Activated T-cell treated with anti-CD3 and anti-CD28 coated beads for 24 hours (primary cell): ENCODE measurements at places on chromosomes 5 and 9.

GRCh38 chr5:132277971-132278853, 16.0 kb upstream of the SLC22A4 start:
- no peak for DNase-seq

DNA sequence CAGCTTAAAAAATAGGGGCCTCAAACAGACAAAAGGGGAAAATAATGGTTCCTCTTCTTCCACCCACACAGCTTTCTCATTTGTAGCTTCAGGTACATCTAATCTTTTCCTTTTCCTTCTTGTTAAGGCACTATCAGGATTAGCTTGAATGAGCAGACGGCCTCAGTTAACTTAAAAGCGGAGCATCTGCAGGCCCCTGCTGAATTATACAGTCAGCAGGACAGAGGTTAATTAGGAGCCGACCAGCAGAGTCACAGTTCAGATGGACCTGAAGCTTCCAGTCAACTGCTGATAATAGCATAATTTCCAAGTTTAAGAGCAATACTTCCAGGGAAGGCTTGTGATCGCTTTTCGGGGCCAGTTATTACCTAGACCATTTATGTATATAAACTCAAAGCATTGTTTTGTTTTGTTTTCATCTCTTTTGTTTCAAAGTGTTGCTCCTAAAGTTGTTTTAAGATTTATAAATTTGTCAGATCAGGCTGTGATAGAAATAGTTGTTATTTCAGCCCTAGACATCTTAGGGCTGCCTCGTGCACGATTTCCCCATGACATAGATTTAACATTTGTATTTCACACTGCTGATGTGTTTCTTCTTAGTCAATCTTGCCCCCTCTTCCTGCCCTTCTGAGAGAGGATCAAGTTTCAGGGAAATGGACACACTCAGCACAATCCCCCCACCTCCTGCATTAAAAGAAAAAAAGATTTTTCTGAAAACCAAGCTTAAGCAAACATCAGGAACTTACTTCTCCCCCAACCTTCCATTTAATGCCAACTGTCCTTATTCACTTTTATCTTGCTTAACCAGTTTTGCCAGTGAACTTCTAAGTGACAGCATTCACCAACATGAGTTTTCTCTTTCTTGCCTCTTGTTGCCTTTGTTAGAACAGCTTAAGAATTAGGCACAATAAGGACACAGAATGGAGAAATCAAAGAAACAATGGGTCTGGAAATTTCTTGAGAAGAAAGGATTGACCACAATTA, 449.8 kb downstream of the ARHGEF28 start:
- DNase-seq, result no peak

DNA sequence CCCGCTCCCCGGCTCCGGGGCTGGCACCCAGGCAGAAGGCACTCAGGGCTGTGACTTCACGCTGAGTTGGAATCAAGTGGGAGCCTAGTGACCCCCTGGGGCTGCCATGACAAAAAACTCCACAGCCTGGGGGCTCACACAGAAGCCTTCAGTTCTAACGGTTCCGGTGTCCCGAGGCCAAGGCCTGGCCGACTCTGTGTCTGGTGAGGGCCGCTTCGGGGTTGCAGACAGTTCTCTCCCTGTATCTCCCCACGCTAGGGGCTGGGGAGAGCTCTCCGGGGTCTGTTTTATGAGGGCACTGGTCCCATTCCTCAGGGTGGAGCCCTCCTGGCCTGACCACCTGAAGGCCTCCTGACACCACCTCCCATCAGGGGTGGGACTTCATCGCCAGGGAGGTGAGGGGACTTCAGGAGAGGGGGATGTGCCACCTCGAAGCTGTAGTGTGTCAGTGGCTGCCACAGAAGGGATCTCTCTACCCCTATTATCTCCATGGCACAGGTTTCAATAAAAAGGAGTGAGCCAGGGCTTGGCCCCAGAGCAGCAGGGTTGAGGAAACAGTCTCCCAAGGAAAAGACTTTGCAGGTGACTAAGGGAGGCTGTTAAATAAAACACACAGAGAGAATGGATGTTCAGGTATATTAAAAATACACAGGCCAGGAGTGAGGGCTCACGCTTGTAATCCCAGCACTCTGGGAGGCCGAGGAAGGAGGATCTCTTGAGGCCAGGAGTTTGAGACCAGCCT, 1.5 kb upstream of the SLC6A3 start:
- no peak for DNase-seq

- no peak for DNase-seq
Measured at GRCh38 chr5:81269751-81270393, 31.5 kb upstream of the ZCCHC9 start.

DNA sequence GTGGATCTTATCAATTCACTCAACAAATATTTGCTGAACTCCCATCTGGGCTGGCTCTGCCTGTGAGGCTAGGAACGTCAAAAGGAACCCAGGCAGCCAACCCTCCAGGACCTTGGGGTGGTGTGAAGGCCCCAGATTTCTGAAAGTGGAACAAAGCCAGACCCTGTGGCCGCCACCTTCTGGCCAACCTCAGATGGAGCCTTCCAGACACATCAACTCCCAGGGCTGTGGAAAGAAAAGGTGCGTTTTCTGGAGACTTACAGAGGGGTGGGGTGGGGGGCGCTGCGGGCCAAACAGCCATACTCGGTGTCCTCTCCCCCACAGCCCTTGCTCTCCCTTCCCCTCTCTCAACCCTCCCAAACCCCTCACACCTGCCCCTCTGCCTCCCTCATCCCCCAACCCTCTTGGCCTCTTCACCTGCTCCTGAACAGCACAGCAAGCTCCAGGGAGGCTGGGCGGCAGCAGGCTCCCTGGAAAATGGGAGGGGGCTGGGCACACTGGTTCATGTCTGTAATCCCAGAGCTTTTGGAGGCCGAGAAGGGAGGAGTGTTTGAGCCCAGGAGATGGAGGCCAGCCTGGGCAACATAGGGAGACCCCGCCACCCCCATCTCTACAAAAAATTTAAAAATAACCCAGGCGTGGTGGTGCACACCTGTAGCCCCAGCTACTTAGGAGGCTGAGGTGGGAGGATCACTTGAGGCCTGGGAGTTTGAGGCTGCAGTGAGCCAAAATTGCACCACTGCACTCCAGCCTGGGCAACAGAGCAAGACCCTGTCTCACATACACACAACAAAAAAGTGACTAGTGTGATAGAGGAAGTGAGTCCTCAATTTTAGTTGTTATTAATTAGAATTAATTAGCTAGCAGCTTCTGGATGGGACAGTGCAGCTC, 45.0 kb upstream of the PRRC2B start:
- DNase-seq, result no peak

GRCh38 chr5:157530226-157530972, 45.2 kb downstream of the ADAM19 start:
- no peak for DNase-seq

- DNase-seq, result no peak
Measured at GRCh38 chr9:38747067-38747466, 27.1 kb upstream of the FAM240B start.

GRCh38 chr9:92762781-92763708, 1.6 kb downstream of the BICD2 start:
- no peak for DNase-seq

GRCh38 chr9:126156898-126157297, 169.7 kb upstream of the MVB12B start:
- no peak for DNase-seq

GRCh38 chr5:149053072-149053695, 9.7 kb downstream of the SH3TC2 start:
- no peak for DNase-seq

GRCh38 chr5:112628214-112628980, 109.3 kb upstream of the APC start:
- no peak for DNase-seq

- no peak for DNase-seq
Measured at GRCh38 chr9:132791699-132792240, 86.3 kb downstream of the AK8 start.

- DNase-seq, result no peak
Measured at GRCh38 chr9:33907347-33907746, 90.4 kb downstream of the UBE2R2 start.

DNA sequence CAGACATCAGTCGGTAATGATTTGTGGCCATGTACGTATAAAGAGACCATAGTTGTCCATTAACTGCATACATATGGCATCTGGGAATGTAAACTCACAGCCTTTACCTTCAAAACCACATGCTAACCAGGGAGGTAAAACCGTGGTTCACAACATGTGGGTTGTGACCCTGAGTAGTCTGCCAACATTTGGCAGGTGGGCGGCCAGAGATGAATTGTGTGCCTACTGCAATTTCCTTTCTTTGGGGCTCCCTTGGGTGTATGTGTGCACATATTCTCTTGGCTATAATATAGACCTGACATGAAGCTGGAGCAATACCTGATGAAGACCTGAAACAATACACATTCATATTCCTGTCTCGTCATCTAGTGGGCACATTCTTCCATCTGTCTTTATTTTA, 396.0 kb downstream of the MLLT3 start:
- no peak for DNase-seq

DNA sequence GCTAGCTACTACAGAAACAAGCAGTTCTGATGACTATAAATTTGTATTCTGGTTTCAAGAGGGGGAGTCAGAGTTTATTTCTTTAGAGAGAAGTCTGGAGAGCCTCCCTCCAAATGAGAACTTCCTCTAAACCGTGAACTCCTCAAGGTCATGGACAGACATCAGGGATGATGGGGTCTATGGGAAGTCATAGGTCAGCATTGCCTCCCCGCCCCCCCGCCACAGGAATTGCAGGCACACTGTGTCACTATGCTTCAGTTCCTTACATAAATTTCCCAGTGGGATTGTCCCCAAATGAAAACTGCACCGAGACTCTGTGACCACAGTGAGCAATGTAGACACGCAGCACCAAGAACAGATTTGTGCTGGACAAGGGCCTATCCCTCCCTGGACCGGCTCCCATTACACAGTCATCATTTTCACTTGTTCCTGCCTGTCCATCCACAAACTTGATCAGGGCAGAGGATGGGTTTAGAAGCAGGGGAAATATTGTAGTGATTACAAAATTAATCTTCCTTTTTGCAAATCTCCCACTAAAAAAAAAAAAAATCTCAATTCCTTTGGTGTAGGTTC, 300.3 kb downstream of the EFNA5 start:
- DNase-seq, result no peak

DNA sequence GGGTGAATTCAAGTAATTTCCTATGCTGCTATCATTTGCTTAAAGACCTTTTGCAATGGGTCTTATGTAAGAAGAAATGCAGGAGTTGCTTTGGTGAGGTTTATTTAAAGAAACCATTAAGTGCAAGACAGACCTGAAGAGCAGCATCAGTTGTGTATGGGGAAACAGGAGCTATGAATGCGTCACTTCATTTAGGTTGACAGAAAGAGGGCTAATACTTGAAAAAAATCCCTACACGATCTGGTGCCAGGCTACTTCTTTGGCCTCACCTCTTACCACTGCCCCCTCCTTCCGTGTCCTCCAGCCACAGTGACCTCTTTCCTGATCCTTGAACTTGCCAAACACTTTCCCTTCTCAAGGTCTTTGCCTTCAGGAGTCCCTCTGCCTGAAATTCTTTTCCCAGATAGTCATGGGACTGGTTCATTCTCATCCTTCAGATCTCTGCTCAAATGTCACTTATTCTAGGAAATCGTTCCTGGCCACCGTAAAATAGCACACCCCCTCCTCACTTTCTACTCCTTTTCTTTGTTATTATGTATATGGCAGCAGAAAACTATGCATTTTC, 1.4 kb upstream of the JAK2 start:
- no peak for DNase-seq

GRCh38 chr9:90795871-90796317, 5.7 kb upstream of the SYK start:
- no peak for DNase-seq

GRCh38 chr9:115411516-115411915, 293.6 kb upstream of the TNC start:
- no peak for DNase-seq

DNA sequence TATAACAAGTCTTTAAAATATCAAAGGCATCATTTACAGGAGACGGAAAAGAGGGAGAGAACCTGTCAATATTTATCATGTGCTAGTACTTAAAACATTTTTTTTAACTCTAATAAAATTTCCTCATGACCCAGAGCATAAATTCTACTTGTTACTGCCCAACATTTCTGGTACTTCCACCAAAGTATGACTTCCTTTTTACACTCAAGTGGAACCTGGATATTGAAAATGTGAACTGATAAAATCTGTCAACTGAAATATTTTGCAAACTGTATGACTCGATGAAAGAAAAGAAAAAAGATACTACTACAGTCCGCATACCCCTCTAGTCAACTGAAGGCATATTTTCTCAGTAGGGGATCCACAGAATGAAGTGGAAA, 37.1 kb downstream of the FAM13B start:
- DNase-seq, result no peak

GRCh38 chr5:180823940-180824629, 21.5 kb upstream of the MGAT1 start:
- no peak for DNase-seq

DNA sequence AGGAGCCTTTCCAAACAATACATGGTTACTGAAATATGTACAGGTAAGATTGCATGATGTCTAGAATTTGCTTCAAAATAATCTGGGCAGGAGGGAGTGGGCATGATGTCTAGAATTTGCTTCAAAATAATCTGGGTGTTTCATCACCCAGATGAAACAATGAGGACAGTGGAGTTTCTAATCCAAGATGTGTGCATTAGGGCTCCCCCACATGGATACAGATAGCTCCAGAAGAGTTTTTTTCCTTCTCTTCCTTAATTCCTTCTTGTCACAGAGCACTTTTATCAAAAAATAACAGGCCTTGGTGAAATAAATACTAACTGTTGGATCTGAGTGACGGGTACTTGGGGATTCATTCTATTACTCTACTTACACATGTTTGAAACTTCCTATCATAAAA, 14.9 kb downstream of the ATOX1 start:
- DNase-seq, result no peak

DNA sequence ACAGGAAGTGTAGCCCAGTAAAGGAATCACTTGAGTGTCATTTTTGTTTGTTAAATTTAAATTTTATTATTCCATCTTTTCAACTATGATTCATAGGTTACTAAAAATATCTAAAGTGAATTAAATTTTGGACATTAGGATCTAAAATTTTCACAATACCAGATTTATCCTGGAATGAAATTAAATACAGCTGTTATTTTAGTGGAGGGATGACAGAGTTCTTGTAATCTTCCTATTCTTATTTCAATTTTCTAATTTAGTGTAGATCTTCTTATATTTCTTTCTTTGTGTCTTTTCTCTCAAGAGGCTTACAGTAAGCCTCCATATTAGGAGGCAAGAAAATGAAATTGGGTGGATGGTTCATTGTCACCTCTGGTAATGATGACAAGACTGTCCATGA, 167.9 kb upstream of the TNC start:
- DNase-seq, result no peak

DNA sequence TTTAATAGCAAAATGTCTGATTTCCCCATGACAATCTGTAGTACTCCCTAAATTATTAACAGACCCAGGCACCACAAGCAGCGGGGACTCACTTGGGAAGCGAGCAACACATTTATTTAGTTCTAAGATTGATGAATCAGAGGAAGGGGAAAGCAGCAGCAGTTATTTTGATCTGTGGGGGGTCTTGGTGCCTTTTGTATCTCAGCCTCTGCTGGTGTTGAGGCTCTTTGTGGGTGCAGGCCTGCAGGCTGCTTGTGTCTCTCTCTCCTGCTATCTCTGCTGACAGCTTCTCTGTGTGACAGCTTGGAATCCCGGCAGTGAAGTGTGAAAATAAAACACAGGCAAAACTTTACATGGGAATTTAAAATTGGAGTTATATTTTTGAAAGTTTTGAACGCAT, 878.2 kb upstream of the DMAC1 start:
- DNase-seq, result no peak

GRCh38 chr9:113143432-113144227, 7.2 kb upstream of the SLC31A2 start:
- DNase-seq, result no peak
